EL (cell line): ENCODE measurements at places on chromosomes 16 and 17.

DNA sequence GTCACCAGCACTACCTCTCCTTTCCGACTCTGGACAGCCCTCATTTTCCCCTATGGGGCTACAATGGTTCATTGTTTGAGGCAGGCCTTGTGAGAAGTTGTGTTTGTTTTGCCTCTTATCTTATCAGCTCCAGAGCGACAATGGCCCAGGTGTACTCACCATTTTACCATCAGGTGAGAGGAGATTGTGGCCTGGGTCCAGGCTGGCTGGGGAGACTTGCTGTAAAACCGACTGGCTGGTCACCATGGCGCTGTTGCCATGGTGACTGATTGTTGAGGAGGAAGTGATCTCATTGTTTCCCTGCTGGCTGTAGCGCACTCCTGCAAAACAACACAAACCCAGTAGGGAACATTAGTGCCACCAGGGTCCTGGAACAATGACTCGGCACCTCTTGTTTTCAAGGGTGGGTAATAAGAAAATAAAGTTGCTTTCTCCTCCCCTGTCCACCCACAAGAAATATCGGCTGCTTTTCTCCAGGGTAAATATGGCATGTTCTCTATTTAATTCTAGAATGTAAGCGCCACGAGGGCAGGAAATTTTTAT is 34.4 kb downstream of the HNF1B start:
- peak; percentile 41 for DNase-seq

DNA sequence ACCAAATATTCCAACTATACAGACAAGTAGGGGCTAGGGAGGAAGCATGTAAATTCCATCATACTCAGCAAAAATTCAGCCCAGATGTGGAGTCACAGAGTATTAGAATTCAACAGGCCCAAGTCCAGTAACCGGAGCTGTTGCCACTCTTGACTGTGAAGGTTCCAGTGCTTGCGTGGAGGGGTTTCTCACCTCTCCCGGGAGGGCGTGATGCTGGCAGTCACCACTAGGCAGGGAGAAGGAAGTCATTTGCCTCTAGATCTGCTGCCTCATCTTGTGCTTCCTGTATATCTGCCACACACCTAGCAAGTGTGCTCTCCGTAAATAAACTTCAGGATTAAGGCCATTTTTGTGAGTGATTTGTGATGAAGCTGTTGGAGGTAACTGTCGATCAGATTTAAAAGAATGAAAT is 1.0 kb upstream of the CKLF start:
- peak; percentile 52 for DNase-seq

GRCh38 chr17:29949696-29950095 is 8.3 kb downstream of the EFCAB5 start:
- no peak for DNase-seq

DNA sequence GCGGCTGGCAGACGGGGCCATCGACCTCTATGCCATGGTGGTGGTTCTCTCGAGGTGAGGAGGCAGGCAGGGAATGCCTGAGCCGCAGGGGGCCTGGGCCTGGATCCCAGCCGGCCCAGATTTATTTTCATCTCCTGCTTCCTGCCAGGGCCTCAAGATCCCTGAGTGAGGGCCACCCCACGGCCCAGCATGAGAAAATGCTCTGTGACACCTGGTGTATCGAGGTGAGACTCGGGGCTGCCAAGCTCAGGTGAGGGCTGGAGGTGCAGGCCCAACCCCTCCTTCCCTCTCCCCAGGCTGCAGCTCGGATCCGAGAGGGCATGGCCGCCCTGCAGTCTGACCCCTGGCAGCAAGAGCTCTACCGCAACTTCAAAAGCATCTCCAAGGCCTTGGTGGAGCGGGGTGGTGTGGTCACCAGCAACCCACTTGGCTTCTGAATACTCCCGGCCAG is 4.9 kb downstream of the ACADVL start:
- DNase-seq: no peak

DNA sequence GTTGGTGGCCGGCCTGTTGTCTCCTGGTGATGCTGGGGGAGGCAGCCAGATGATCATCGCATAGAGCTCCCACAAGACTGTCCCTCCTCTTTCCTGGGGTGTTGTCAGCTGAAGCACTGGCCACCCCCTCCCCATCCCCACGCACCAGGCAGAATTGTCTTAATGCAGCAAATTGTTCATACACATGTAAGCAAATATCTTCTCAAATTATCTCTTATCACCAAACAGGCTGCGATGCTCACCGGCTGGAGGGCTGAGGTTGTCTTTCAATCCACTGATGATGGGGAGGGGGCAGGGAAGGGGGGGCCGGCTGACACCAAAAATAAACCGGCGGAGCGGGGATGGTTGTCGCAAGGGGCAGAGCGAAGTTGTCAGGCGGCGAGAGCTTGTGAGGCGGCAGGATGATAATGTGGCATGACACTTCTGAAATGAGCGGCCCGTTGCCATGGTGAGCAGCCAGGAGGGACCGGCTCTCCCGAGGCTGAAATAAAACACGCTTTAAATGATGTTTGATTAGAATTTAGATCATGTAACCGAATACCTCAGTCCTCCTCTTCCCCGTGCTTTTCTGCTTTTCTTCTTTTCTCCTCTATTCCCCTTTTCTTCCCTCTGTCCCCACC is 59.8 kb downstream of the MRM1 start:
- no peak for DNase-seq

DNA sequence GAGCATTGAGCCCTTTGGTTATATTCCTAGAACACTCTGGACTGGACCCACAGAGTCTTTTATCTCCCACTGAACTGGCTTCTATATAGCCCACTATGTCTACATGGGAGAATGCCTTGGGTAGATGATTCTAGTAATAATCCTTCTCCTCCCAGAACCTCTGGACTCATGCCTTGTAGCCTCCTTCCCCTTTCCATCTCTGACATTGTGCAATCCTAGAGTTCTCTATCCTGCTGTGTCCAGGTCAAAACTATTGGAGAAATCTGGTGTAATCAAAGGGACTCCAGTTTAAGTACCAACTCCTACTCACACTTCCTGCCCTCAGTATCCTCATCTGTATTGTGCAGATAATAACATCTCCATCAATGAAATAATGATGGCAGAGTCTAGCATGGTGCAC is 9.1 kb downstream of the RCVRN start:
- no peak for DNase-seq

- no peak for DNase-seq
Measured at GRCh38 chr17:80198144-80198661, 21.9 kb downstream of the SGSH start.

- peak; percentile 9 for DNase-seq
Measured at GRCh38 chr16:138049-138417, 440 bp downstream of the NPRL3 start.

- DNase-seq: no peak
Measured at GRCh38 chr16:89346869-89347268, 129.4 kb downstream of the ZNF778 start.

DNA sequence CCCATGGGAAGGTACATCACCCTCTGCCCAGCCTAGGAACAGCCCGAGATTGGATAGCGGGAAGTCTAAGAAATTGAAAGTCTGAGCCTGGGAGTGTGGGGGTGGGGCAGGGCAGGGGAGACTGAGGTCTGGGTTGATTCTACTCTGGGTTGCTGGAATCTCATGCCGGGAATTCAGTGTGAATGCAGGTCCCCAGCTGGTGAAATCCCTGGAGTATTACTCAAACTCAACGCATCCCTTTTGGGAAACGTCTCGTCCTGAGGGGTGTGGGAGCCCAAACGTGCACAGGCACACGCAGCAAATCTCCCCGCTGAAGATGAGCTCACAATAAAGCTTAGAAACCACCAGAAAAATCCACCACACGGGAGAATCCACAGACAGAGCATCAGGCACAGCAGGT is 55.4 kb downstream of the SOCS1 start:
- no peak for DNase-seq

DNA sequence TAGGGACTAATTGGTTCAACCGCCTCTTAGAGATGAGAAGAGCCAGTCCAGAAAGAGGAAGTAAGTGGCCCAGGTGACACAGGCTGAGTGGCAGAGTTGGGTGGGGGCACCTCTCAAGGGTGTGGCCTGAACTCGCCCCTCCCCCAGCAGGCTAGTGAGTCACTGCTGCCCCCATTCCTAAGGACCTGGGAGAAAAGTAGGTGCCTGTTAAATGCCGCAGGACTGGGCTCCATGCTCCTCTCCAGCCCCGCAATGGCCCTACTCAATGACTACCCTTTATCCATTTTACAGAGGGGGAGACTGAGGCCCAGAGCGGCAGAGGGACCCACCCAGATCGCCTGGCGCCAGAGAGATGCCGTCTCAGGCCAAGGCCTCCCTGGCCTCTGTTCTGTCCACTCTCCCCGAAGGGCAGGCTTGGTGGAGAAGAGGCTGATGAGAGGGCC is 8.1 kb downstream of the TMEM235 start:
- no peak for DNase-seq

DNA sequence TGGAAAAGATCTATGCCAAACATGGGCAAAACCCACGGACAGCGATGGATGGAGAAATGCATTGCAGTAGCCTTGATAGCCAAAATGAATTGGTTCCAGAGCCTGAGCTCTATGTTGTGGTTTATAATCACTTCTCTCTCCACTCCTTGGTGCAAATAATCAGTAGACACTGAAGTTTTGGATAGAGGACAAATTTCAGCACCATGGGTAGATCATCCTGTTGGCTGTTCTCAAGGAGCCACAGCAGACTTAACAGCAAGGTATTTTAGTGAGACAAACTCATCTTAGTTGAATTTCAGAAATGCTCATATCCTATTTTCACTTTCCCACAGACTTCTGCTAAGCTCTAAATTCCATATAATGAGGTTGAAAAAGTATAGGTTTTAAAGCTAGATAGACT is 88.3 kb upstream of the CCL1 start:
- no peak for DNase-seq

DNA sequence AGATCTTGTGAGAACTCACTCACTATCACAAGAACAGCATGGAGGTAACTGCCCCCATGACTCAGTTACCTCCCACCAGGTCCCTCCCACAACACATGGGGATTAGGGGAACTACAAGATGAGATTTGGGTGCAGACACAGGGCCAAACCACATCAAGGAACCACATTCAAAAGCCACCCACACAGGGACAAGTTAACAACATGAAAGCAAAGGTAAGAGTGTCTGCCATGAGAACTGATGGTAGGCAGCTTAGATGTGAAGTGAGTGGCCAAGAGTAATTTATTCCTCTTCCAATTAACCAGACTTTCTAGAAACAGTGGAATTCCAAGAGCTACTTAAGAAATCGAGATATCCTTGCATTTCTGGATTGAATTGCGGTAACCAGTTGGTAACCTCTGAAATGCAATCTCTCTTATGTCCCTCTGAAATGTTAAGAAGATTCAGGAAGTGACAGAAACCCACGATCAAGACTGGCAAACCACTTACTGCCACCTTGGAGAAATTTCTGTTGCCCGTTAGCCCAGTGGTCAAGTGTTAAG is 167.4 kb upstream of the CACNG5 start:
- no peak for DNase-seq

DNA sequence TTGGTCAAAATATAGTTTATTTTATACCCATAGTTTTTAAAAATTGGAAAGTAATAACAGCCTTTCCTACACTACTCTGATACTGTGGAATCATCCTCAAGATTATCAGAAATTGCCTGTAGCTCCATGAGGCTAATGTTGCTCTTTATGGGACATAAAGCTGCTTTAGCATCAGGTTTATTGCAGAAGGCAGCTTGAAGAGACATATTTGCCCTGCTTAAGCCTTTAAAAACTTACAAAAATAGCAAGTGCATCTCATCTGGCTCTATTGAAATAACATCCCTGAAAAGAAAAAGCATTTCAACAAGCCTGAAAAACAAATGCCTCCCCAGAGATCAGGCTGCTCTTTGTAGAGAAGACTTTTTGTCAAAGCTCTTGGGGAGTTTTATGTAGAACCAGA is 142.9 kb upstream of the MON1B start:
- DNase-seq: no peak

- no peak for DNase-seq
Measured at GRCh38 chr17:67224736-67225135, 20.3 kb downstream of the HELZ start.

DNA sequence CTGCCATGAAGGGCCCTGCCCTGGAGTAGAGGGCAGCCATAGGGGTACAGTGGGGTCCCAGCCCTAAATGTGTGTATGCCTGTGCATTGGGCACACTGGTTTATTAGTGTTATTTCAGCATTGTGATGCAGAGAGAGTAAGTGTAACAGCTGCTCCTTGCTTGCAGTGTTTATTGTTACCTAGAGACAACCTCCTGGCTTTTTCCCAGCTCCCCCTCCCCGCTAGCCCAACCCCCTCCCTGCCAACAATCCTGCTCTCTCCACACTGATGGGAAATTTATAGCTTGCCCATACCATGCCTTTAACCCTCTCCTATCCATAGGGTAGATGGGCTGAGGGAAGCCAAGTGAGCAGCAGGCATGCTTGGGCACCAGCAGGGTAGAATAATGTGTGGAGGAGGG is 51.3 kb downstream of the NEUROD2 start:
- DNase-seq: no peak

DNA sequence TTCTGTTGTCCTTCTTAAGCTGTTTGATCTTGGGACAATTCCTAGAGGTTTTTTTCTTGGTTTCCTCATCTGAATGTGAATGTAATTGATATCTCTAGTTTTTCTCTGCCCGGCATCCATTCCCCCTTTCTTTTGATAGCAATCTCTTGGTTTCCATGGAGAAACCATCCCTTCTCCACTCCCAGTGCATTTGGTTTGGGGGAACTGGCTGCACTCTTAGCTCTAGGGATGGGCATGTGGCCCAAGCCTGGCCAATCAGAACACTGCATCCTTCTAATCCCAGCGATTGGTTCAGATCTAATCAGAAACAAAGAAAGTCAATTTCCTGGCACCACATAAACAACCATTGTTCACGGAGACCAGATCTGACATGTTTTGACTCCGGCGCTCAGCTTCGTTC is 45.1 kb downstream of the IRX3 start:
- DNase-seq: no peak

DNA sequence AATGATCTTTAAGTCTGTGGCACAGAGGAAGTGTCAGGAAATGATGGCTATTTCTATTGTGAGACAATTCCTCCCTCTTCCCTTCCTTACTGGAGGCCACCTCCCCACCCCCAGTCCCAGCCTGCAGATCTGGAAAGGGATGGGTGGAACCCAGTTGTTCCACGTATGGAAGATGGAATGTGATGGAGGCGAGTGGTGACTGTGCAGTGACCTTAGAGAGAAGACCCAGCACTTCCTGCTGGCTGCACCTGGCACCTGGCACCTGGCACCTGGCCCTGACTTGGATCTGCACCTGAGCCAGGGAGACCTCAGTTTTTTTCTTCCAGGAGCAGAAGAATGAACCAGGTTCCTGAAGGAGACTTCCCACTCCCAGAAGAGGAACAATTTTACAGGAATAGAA is 33.0 kb upstream of the TMC5 start:
- DNase-seq: peak; percentile 7

GRCh38 chr17:60335289-60335688 is 56.6 kb downstream of the USP32 start:
- no peak for DNase-seq

- DNase-seq: no peak
Measured at GRCh38 chr17:48545539-48545938, 630 bp upstream of the HOXB2 start.

DNA sequence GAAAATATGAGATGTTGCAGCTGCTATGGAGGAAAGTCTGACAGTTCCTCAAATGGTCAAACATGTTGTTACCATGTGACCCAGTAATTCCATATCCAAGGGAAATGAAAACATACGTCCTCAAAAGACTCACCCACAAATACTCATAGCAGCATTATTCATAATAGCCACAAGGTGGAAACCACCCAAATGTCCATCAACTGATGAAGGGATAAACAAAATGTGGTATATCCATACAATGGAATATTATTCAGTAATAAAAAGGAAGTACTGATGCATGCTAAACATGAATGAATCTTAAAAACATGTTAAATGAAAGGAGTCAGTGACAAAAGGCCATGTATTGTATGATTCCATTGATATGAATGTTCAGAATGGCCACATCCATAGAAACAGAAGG is 140.2 kb downstream of the PITPNC1 start:
- no peak for DNase-seq
